GM12878 (cell line): ENCODE measurements at places on chromosomes 13 and 19. TPM values are rescaled to one million over a fixed set of nuclear protein-coding genes. Genes with fewer than 3 reads are reported as not detected.
A peak's percentile ranks its signal among the peaks of the same experiment; 100 is the strongest.

Gene NUDT19
- total RNA-seq: 16.4 and 18.2 TPM in 2 replicates

Gene METTL21C
- not detected in 2 replicates for total RNA-seq

Gene KLK12
- total RNA-seq: not detected in 2 replicates

- peaks cover 6% of the 10 kb centered on the region for H3K27me3 ChIP-seq
- no peak for DNase-seq
- H3K27ac ChIP-seq: no peak overlapping the region
- H3K4me3 ChIP-seq: no peak overlapping the region
Observed at GRCh38 chr19:49151267-49152118, 3.7 kb downstream of the HRC start.

DNA sequence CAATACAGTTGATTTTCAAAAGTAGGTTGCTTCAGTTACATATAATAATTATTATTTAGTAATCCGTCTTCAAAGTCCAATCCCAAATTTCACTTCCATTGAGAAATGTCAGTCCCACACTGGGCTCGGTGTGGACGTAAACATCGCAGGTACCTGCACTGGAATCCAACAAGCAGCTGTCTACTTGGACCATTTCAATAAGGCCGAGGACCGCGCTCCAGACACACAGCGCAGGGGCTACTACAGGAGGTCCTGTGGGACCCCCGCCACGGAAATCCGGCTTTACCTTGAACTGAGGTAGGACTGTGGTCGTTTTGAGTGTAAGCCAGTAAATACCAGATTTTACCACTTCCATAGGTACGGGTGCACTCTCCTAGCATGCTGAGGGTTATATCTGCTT lies 30.8 kb downstream of the IRS2 start:
- DNase-seq: no peak
- H3K4me3 ChIP-seq: no peak overlapping the region
- H3K27me3 ChIP-seq: 0 out of 2 replicates have a peak, but pooled peaks cover 2% of the 10 kb centered on the region
- H3K36me3 ChIP-seq: no peaks in the 10 kb centered on the region
- no peaks in the 10 kb centered on the region for H3K4me1 ChIP-seq

- H3K4me3 ChIP-seq: no peak overlapping the region
- no peak overlapping the region for H3K27ac ChIP-seq
- H3K4me1 ChIP-seq: peaks cover 8% of the 10 kb centered on the region
- no peaks in the 10 kb centered on the region for H3K27me3 ChIP-seq
Observed at GRCh38 chr13:62643799-62644524, 1228.3 kb upstream of the PCDH20 start.

DNA sequence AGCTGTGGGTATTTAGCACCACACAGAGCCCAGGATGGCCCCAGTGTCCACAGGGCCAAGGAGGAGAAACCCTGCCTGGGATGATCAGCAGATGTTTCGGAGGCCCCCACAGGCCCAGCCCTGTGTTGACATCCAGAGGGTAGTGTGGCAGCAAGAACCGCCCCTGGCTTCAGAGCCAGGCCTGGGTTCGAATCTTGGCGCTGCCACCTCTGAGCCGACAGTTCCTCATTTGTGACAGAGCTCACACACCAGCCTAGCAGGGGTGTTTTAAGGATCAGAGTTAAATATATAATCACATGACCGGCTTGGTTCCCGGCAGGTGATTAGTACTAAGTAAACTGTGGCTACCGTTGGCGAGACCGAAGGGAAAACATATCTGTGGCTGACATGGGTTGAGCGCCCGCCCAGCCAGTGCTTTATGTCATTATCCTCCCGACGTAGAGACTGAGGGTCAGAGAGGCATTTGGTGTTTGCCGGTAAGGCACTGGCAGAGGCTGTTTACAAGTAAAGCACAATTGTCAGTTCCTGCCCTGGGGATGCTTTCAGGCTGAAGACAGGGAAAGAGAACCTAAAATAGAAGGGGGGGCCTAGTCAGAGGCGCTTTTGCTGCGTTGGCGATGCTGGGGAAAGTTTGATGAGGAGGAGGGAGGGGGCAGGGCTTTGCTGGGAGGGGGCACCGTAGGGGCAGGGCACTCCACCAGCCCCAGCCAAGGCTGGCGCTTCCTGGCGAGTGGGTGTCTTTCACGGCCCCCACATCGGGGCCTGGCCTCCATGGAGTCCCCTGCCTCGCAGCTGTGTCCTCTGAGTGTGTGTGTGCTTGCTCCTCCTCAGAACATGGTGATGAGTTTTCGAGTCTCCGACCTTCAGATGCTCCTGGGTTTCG lies 4.8 kb downstream of the PIAS4 start:
- peaks cover 7% of the 10 kb centered on the region; the same call in 1 of the 2 replicates for H3K4me1 ChIP-seq
- no peak overlapping the region for H3K27ac ChIP-seq
- H3K27me3 ChIP-seq: no peaks in the 10 kb centered on the region
- H3K4me3 ChIP-seq: no peak overlapping the region
- no peak for DNase-seq

GRCh38 chr13:60012488-60012887 lies 151.2 kb downstream of the DIAPH3 start:
- no peak overlapping the region for H3K4me3 ChIP-seq
- no peaks in the 10 kb centered on the region for H3K27me3 ChIP-seq
- no peak overlapping the region for H3K27ac ChIP-seq
- no peaks in the 10 kb centered on the region for H3K36me3 ChIP-seq
- no peaks in the 10 kb centered on the region for H3K4me1 ChIP-seq

GRCh38 chr13:34640179-34640992 lies 301.7 kb upstream of the NBEA start:
- no peaks in the 10 kb centered on the region for H3K27me3 ChIP-seq
- no peaks in the 10 kb centered on the region for H3K4me1 ChIP-seq
- H3K4me3 ChIP-seq: no peak overlapping the region
- H3K27ac ChIP-seq: no peak overlapping the region

GRCh38 chr13:43905435-43906031 lies 25.8 kb downstream of the LACC1 start:
- no peak for DNase-seq
- no peaks in the 10 kb centered on the region for H3K27me3 ChIP-seq
- H3K36me3 ChIP-seq: no peaks in the 10 kb centered on the region

- H3K27me3 ChIP-seq: no peaks in the 10 kb centered on the region
- H3K4me1 ChIP-seq: no peaks in the 10 kb centered on the region
- no peak for DNase-seq
- H3K27ac ChIP-seq: no peak overlapping the region
- peaks cover 7% of the 10 kb centered on the region; the same call in 1 of the 2 replicates for H3K36me3 ChIP-seq
- H3K4me3 ChIP-seq: no peak overlapping the region
Observed at GRCh38 chr19:30003866-30004265, 61.8 kb downstream of the URI1 start.

DNA sequence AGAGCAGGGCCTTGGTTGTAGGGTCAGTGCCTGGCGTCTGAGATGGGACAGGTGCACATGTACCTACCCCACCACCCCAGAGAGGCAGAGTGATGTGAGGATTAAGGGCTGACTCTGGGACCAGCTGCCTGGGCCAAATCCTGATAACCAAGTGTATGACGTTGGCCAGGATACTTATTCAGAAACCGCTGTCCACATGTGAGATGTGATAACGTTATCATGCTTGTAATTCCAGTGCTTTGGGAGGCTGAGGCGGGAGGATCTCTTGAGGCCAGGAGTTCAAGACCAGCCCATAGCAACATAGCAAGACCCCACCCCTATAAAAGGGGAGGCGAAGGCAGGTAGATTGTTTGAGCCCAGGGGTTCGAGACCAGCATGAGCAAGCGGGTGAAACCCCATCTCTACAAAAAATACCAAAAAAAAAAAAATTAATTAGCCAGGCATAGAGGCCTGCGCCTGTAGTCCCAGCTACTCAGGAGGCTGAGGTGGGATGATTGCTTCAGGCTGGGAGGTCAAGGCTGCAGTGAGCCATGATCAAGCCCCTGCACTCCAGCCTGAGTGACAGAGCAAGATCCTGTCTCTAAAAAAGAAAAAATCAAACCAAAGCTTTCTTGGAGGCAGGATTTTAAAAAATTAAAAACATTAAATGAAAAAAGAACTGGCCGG lies 10.0 kb downstream of the ADGRE5 start:
- DNase-seq: no peak
- H3K4me1 ChIP-seq: no peaks in the 10 kb centered on the region
- H3K4me3 ChIP-seq: no peak overlapping the region
- H3K27me3 ChIP-seq: no peaks in the 10 kb centered on the region
- no peak overlapping the region for H3K27ac ChIP-seq
- peaks cover 26% of the 10 kb centered on the region for H3K36me3 ChIP-seq

DNA sequence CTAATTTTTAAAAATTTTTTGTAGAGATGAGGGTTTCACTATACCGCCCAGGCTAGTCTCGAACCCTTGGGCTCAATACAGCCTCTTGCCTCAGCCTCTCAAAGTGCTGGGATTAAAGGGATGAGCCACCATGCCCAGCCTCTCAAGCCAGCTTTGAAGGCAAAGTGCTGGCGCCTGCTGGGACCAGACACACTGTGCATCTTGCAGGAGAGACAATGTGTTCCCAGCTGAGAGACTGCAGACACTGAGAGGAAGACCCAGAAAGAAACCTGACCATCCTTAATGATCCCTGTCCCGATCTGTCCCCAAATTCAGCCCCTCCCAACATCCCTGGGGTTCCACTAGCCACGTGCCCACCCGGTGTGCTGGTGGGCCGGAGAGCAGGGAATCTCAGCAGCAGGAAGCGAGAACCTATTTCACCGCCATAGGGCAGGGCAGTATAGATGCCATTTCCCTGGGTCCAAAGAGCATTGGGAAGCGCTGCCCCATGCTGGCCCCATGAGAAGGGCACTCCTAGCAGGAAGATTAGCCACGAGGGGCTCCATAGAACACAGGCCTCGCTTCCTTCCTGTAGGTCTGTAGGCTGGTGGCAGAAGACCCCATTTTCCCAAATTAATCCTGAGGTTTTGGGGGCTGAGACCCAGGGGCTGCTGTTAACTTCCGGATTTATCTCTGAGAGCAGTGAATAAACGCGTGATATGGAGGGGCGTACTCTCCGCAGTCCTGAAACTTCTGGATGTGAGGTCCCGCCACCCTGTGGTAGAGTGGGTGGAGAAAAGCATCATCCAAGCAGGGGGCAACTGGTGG lies 968 bp downstream of the RAVER1 start:
- H3K4me1 ChIP-seq: peaks cover 16% of the 10 kb centered on the region
- no peak for DNase-seq
- peaks cover 19% of the 10 kb centered on the region for H3K36me3 ChIP-seq
- peak overlapping the region; percentile 92 for H3K27ac ChIP-seq
- peak overlapping the region; percentile 100 for H3K4me3 ChIP-seq

- DNase-seq: no peak
- H3K4me1 ChIP-seq: peaks cover 4% of the 10 kb centered on the region; the same call in 1 of the 2 replicates
- no peaks in the 10 kb centered on the region for H3K36me3 ChIP-seq
- no peak overlapping the region for H3K27ac ChIP-seq
- H3K4me3 ChIP-seq: no peak overlapping the region
- peaks cover 4% of the 10 kb centered on the region; the same call in 1 of the 2 replicates for H3K27me3 ChIP-seq
Observed at GRCh38 chr13:99997702-99998214, 16.2 kb downstream of the ZIC2 start.

- H3K4me1 ChIP-seq: peaks cover 14% of the 10 kb centered on the region
- DNase-seq: no peak
- H3K4me3 ChIP-seq: peak within 1 kb of the TSS; percentile 70
- no peaks in the 10 kb centered on the region for H3K36me3 ChIP-seq
- H3K27ac ChIP-seq: peak within 1 kb of the TSS; percentile 42
Observed at GRCh38 chr19:17245535-17245984, at the start of gene NR2F6. NR2F6 (minus strand) TSS chr19:17245919; CDS start chr19:17245220, 699 bp downstream.

DNA sequence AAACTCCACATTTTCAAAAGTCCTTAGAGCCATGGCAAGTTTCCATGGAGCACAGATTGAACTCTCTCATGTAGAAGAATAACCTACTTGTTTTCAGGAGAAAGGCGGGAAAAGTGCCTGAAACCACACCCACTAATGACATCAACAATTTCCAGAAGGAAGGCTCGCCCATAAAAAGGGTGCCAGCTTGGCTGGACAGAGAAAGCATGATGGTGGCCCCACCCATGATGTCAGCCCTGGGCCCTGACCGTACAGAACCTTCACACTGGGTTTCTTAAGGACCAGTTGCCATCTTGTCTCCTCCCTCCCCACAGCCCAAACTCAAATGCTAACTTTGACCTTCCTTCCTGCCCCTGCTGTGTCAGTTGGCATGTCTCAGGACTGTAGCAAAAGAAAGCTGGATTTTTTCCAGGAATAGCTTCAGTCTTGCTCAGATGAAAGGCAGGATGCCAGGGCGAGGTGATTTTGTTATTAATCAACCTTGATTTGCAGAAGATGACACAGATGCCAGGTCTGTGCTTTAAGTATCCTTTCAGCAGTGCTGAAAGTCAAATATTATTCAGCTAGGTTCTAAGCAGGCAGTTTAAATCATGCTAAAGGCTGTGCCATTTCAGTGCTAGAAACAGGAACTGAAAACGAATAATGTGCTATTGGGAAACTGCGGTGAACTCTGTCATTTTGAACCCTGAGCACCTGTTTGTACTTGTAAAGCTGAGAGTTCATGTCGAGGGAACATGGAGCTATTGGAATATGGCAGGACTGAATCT lies 89.5 kb upstream of the RFC3 start:
- H3K27ac ChIP-seq: peak overlapping the region; percentile 96
- peaks cover 45% of the 10 kb centered on the region for H3K4me1 ChIP-seq
- peak; percentile 96 for DNase-seq
- H3K27me3 ChIP-seq: no peaks in the 10 kb centered on the region
- H3K4me3 ChIP-seq: peak overlapping the region; percentile 38; the same call in 1 of the 2 replicates
- H3K36me3 ChIP-seq: no peaks in the 10 kb centered on the region

- no peak for DNase-seq
- no peaks in the 10 kb centered on the region for H3K27me3 ChIP-seq
Observed at GRCh38 chr13:51683597-51683996, 99.3 kb downstream of the WDFY2 start.

DNA sequence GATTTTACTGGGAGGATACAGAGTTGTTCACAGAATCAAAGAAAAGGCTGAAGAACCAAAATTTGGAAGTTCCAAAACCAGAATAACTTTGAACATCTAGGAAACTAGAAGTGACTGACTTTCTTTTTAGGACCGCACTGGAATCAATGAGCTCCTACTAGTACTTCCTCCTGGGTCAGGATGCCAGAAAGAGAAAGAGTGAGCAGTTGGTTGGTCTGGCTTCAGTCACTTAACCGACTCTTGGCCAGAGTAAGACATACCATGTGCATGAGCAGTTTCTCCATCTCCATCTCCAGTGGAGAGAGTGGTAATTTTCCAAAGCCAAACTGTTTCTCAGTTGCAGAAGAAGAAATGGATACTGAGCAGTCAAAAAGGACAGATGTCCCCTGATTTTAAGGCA lies 27.1 kb upstream of the MTUS2 start:
- H3K27me3 ChIP-seq: no peaks in the 10 kb centered on the region; the same call in none of the 2 replicates
- no peak for DNase-seq
- H3K4me3 ChIP-seq: no peak overlapping the region
- H3K36me3 ChIP-seq: no peaks in the 10 kb centered on the region
- H3K27ac ChIP-seq: no peak overlapping the region
- H3K4me1 ChIP-seq: no peaks in the 10 kb centered on the region

GRCh38 chr13:76730220-76730619 lies 156.0 kb downstream of the KCTD12 start:
- no peak overlapping the region for H3K4me3 ChIP-seq
- DNase-seq: no peak
- no peaks in the 10 kb centered on the region for H3K4me1 ChIP-seq
- no peak overlapping the region for H3K27ac ChIP-seq
- H3K27me3 ChIP-seq: no peaks in the 10 kb centered on the region

- H3K36me3 ChIP-seq: no peaks in the 10 kb centered on the region
- no peaks in the 10 kb centered on the region for H3K4me1 ChIP-seq
- H3K27ac ChIP-seq: no peak overlapping the region
- H3K4me3 ChIP-seq: no peak overlapping the region
Observed at GRCh38 chr13:80572308-80572922, 231.5 kb upstream of the SPRY2 start.
